Adrenal gland (tissue), 19 donors: ENCODE measurements at places on chromosomes 16 and 17. TPM values are rescaled to one million over a fixed set of nuclear protein-coding genes. Genes with fewer than 3 reads are reported as not detected.

NUPR1 gene
- polyA plus RNA-seq, result 317 TPM

GCGR gene
- polyA plus RNA-seq, result 4.1 TPM

DNA sequence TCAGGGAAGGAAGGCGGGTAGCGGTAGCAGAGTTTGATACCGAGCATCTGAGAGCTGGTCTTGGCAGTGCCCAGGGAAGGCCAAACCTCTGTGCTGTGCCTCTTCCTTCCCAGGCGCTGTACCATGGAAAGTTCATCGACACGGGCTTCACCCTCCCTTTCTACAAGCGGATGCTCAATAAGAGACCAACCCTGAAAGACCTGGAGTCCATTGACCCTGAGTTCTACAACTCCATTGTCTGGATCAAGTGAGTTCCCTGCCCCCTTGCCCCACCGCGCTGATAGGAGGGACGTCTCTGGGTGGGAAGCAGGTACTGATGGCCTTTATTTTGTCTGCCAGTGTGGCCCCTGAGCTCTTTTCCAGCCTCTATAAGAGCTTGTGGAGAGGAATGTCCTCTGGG, 15.4 kb upstream of the CLEC18A start:
- DNase-seq, result peak; percentile 7

- DNase-seq, result no peak
Measured at GRCh38 chr17:4944163-4944553, 4.1 kb downstream of the RNF167 start.

DNA sequence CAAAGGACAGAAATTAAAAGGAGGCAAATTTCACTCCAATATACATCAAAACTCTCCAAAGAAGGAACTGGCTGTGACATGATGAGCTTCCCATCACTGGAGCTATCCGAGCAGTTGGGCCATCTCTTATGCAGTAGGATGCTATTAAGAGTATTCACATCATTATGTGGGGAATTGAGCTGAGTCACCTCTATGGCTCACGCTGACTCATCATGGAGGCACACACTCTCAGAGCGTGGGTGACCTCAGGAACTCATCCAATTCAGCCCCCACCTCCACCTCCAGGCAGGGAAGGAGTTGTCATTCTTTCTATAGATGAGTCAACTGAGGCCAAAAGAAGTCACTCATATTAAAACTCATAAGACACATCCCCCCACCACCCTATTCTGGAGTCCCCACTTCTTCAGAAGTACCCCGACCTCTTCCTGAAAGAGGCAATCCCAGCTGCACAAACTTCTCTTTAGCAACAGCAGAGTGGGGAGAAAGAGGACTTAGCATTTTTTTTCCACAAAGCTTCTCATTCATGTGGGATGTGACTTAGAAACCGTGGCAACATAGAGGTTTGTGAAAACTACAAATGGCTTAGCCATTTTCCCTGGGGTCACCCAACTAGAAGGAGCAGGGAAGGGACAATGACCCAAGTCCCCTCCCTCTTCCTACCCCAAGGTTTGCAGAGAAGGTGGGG, 32.5 kb downstream of the ABCC12 start:
- DNase-seq, result peak; percentile 83

- DNase-seq, result no peak
Measured at GRCh38 chr16:56348168-56349085, 76.9 kb downstream of the AMFR start.

- no peak for DNase-seq
Measured at GRCh38 chr17:56774650-56775049, 59.1 kb downstream of the C17orf67 start.

- DNase-seq, result peak; percentile 55
Measured at GRCh38 chr17:55286681-55287589, 22.2 kb downstream of the HLF start.
